Activated naive CD4-positive, alpha-beta T cell treated with anti-CD3 and anti-CD28 coated beads, Interleukin-2, amount 50 U/mL, for 16 hours (primary cell): ENCODE measurements at places on chromosomes 11 and 22.

GRCh38 chr11:121607341-121607740 lies 154.6 kb upstream of the SORL1-AS1 start:
- no peak for DNase-seq

- DNase-seq: no peak
These were observed 108.2 kb downstream of the WNT7B start for GRCh38 chr22:45868571-45869339.

GRCh38 chr11:102829316-102830000 lies 14.0 kb downstream of the MMP3 start:
- DNase-seq: no peak

DNA sequence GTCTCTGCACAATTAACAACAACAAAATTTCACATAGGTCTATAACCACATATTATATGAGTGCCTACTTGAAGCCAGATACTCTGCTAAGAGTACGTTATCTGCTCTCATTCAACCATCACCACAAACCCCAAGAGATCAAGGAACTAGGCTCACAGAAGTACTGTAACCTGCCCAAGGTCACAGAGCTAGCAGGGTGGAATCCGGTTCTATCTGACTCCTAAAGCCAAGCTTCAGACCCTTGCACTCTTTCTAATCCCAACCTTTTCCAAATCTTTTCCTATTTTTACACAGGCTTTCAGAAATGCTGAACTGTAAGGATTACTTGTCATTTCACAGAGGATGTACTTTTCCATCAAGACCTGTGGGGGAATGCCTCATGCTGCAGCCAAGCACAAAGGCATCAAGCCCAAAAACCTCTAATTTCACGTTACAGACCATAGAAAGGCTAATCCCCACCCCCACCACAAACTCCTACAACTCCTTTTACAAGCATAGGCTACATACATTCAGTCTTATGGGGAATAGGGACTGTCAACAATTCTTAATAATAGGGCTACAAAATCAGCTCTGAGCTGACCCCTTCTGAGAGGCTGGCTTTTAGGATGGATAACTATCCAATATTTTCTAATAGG lies 927 bp downstream of the PRCP start:
- DNase-seq: no peak

DNA sequence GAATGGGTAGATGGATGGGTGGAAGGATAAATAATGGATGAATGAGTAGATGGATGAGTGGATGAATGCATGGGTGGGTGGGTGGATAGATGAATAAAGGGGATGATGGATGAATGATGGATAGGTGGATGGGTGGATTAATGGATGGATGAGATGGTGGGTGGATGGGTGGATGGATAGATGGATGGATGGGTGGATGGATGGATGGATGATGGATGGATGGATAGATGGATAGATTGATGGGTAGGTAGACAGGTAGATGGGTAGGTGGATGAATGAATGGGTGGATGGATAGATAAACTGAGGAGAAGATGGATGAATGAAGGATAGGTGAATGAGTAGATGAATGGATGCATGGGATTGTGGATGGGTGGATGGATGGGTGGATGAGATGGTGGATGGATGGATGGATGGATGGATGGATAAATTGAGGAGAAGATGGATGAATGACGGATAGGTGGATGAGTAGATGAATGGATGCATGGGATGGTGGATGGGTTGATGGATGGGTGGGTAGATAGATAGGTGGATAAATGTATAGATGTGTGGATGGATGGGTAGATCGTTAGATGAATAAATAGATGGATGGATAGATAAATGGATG lies 331.3 kb downstream of the MN1 start:
- no peak for DNase-seq

- DNase-seq: no peak
These were observed 10.0 kb upstream of the ZNRF3 start for GRCh38 chr22:28873183-28873963.

DNA sequence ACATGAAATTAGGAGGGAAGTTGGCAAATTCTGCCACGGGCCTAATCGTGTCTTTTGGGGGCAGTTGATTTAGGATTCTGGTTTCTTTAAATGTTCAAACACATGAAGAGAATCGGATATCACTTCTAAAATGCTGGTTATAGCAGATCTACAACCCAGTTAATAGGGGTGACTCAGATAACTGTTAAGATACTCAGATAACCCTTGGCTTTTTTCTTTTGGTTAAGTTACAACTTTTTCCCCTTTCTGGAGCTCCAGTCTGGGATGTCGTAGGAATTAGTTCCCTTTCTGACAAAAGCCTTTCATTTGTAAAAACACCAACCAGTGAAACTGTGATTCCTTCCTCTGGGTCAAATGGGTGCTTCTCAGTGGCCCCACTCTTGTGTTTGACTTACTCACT lies 976 bp downstream of the DEPDC7 start:
- no peak for DNase-seq

DNA sequence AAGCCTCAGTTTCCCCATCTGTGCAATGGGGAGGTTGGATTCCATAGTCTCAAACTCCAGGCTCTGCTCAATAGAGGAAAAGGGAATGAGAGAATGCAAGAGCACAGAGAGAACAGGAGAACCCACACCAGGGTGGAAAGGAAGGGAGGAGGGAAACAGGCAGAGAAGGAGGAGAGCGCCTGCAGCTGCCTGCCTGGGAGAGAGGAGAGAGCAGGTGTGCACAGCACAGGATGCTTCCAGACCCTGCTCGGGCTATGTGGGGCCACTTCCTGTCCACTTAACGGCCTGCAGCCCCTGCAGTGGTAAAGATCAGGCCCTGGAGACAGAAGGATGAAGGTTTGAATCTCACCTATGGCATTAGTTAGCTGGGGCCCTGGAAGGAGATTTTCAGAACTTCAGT lies 12.3 kb downstream of the LRRC32 start:
- no peak for DNase-seq
